ENCODE measurements at places on chromosomes 1 and 21.
A peak's percentile ranks its signal among the peaks of the same experiment; 100 is the strongest.

DNA sequence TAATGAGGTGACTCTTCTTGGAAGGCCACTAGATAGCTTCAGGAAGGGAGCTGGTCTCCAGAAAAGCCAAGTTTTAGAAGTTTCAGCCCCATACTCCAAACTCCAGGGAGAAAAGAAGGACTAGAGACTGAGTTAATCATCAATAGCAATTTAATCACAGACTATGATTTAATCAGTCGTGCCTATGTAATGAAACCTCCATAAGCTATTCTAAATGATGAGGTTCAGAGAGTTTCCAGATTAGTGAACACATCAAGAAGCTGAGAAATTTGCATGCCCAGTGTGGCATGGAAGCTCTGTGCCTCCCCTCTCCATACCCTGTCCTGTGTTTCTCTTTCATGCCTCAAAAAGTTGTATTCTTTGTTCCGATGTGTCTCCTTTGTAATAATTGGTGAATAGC is 49.2 kb upstream of the CCDC190 start:
- no peak for DNase-seq

GRCh38 chr1:50742523-50742922 is 217.5 kb downstream of the FAF1 start:
- DNase-seq: no peak

- DNase-seq: no peak
These were observed 97.7 kb upstream of the IRF2BP2 start for GRCh38 chr1:234707641-234708040.

- DNase-seq: no peak
These were observed 6.1 kb upstream of the TRAF3IP3 start for GRCh38 chr1:209749670-209750323.

GRCh38 chr1:110337704-110338308 is 1.4 kb upstream of the RBM15 start:
- peak; percentile 9 for DNase-seq

GRCh38 chr1:1892079-1892762 is 1.3 kb upstream of the GNB1 start:
- no peak for DNase-seq

GRCh38 chr21:40152476-40152875 is 285.2 kb downstream of the PCP4 start:
- DNase-seq: peak; percentile 13

- DNase-seq: no peak
These were observed 225.8 kb downstream of the RYR2 start for GRCh38 chr1:237267743-237268142.

- no peak for DNase-seq
These were observed 4.4 kb downstream of the CDC42 start for GRCh38 chr1:22056936-22057335.

DNA sequence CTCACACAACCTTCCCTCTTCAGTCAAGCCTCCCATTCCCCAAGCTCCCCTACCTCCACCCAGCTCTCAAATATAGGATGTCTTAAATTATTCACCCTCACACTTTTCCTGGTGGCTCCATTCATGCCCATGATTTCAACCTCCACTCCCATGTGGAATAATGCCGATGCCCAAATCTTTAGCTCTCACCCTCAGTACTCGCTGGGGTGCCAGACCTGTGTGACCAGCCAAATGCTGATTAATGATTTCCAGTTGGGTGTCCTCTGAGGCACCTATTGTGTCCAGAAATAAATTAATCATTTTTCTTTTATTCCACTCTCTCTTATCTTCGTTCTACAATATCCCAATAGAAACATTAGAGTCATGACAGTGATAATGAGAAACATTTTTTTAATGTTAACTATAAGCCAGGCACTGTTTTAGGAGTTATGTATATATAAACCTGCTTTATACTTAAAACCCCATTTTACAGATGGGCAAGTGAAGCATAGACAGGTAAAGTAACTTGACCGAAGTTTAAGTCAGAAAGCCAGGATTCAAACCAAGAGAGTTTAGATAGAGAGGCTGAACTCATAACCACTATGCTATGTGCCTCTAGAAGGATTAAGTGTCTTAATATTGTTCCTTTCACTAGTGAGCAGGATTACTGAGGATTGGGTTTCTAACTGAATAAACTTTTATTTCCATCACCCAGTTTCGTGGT is 209.7 kb downstream of the DUSP10 start:
- DNase-seq: no peak

DNA sequence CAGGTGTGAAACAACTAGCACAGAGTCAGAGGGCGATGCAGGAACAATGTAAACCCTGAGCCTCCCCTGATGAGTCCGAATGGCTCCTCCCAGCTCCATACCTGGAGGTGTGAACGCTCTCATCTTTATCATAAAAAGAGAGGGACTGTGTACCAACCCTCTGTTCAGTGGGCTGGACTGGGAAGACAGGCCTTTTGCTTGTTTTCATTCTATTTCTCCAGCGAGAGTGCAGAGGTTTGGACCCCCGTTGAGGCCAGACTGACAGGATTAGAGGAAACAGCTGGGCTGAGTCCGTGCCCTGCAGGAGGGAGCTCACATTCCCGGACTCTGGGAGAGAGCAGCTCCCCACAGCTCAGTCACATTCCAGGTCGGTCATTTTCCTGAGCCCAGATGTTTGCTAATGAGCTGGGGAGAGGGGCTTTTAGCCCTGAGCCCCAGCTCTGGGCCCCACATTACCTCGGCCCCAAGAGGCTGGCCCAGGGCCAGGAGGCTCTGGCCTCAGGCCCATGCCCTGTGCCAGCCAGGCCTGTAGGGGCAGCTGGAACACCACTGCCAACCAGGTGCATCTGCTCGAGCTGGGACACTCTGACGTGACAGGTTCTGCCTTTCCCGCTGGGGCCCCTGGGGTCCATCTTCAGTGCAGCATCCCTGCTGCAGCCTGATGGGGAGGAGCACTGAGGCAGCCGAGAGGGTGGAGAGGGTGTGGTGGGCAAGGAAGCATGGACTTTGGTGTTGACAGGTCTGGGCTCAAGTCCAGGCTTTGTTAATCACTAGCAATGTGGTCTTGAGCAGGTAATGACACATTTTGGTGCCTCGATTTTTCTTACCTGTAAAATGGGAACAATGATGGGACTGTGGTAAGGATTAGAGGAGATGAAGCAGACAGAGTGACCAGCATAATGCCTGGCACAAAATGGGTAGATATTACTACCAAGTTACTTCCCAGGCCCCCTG is 3.5 kb upstream of the NBL1 start:
- DNase-seq: peak; percentile 42

GRCh38 chr1:212285685-212286555 is 710 bp downstream of the PPP2R5A start:
- no peak for DNase-seq

GRCh38 chr21:46098303-46099141 is 610 bp downstream of the COL6A2 start:
- DNase-seq: no peak

DNA sequence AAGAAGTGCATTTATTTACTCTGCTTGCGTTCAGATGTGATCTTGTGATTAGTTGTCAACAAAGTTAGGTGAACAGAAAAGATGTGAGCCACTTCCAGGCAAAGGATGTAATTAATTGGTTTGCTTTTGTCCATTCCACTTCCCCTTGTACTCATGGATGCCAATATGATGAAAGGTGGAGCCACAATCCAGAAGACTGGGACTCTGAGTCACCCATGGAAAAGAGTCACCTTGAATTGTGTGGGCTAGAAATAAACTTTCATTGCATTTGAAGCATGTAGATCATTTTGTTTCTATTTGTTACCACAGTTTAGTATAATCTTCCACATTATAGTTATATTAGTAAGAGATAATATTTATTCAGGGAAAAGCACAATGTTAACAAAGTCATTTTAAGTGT is 684.2 kb downstream of the LTN1 start:
- DNase-seq: no peak

- DNase-seq: no peak
These were observed 40.8 kb upstream of the A3GALT2 start for GRCh38 chr1:33361532-33362235.

DNA sequence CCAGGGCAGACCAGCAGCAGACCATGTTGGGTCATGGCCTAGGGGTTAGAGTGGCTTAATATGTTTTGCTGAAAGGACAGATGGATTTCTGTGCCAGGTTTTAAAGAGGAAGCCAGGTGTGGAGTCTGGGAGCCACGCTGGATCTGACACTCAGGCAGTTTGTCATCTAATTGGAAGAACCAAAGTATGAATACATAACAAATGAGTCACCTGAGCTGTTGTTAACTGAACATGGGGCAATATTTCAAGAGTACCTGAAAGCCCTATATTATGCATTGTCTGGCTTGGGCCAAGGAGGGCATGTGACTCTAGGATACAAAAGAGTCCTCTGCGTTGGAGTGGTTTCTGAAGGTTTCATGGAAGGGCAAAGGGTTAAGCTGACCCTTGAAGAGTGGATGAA is 70.6 kb downstream of the LMO4 start:
- no peak for DNase-seq

DNA sequence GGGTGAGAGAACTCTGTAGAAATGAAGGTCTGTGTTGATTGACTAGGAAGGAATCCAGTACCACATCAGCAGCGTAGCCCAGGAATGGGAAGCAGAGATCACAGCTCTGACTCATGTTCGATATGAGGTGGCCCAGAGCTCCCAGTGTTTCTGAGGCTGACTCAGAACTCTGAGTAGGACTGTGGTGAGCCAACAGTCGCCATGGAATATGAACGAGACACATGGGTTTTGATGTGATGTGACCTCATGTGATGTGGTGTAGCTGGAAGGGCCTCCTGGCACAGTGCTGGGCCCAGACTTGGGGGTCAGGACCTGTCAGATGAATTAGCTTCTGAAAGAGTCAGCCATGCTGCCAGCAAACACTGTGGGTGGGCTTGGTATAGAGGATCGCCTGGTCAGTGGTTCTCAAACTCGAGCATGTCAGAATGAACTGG is 237.0 kb downstream of the MRPL39 start:
- no peak for DNase-seq

- no peak for DNase-seq
These were observed 28.2 kb downstream of the UBE2G2 start for GRCh38 chr21:44773291-44773932.

GRCh38 chr1:1892763-1893120 is 1.9 kb upstream of the GNB1 start:
- DNase-seq: no peak

DNA sequence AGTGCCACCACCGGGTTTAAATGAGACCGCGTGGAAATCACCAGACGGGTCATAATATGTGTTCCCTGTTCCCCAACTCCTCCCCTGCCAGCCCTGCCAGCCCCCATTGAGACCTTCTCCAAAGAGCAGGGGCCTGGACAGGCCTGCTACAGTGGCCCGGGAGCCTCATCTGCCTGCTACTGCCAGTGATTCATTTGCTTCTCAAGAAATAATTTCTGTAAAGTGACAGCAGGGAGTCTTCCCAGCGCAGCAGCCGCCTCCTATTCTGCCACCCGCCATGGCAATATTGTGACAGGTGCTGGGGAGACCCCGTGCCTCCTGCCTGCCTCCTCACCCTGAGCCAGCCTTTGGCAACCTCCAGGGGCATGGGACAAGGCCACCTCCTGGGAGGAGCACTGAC is 8.9 kb downstream of the IFFO2 start:
- no peak for DNase-seq

DNA sequence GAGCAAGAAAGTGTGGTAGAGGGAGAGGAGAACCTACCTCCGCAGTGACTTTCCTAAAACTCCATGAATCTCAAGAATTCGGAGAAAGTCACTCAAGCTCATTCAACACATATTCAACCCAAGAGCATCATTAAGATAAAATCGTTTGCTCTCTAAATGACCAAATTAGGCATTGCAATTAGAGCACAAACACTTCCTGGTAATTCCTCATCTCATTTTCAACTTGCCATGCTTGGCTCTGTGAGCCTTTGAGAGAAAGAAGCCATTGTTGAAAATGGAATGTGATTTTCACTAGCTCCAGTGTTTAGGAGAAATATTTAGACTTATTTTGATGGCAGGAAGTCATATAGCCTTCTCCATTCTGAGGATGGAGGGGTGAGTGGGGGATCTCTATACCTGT is 52.5 kb downstream of the KAZN start:
- no peak for DNase-seq

DNA sequence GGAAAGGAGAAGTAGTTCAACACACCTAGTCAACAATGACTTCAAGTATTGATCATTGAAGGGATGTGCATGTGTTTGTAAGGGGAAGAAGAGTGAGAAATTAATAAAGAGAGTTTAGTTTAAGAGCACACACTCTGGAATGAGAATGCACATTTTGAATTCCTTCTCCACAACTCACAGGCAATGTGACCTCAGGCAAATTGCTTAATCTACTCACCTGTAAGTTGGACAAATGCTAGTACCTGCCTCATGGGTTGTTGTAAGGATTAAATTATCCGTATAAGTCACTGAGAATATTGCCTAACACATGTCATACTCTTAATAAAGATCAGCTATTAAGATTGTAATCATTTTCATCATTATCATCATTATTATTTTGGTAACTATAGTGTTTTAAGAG is 204.0 kb upstream of the NFIA start:
- DNase-seq: no peak

GRCh38 chr1:157193702-157194391 is 55.7 kb upstream of the ETV3 start:
- DNase-seq: peak; percentile 77

- no peak for DNase-seq
These were observed 80.3 kb downstream of the KCNT2 start for GRCh38 chr1:196527919-196528318.

- no peak for DNase-seq
These were observed 27.4 kb upstream of the RC3H1 start for GRCh38 chr1:174049514-174049913.

DNA sequence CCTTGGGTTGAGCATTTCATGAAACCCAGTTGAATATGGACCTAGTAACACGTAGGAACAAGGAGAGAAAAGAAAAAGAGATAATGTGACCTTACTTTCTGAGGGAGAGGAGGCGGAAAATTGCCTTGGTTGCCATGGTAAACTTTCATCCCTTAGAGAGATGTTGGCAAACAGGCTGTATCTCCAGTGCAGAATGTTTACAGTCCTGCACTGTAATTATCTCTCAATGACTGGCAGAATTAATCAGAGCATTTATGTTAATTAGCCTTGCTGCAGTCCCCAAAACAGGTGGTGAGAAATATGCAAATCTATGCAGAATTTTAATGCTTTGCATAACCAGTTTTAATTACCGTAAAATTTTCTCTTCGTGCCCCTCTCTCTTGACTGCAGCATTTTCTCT is 147.3 kb downstream of the CD247 start:
- no peak for DNase-seq

GRCh38 chr1:30427545-30427944 is 295.8 kb downstream of the MATN1 start:
- no peak for DNase-seq

DNA sequence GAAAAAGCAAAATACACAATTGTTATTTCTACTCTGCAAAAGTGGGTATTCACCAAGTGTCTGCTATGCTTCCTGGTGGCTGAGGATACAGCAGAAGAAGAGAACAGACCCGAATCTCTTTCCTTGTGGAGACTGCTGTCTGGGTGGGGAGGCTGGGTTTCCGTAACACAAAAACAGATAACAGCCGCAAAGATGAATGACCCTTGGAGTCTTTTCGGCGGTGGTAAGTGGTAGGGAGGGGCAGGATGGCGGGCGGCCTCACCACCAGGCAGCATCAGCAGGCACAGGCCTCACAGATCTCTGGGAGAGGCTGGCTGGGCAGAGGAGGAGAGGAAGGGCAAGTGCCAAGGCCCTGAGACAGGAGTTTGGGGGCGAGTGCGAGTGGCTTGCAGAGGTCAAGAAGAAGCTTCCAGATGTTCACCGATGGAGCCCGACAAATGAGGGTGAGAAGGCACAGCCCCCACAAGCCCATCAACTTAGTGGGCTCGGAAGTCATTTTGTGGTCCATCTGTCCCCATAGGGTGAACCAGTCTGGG is 164.2 kb downstream of the RHOU start:
- DNase-seq: no peak

GRCh38 chr1:29237129-29237821 is 953 bp downstream of the PTPRU start:
- DNase-seq: peak; percentile 51
